ENCODE measurements at places on chromosomes 7 and 10.

GRCh38 chr10:131925716-131926115, 24.9 kb downstream of the PPP2R2D start:
- DNase-seq = no peak

GRCh38 chr10:112552593-112553110, 105.6 kb downstream of the VTI1A start:
- DNase-seq = no peak

DNA sequence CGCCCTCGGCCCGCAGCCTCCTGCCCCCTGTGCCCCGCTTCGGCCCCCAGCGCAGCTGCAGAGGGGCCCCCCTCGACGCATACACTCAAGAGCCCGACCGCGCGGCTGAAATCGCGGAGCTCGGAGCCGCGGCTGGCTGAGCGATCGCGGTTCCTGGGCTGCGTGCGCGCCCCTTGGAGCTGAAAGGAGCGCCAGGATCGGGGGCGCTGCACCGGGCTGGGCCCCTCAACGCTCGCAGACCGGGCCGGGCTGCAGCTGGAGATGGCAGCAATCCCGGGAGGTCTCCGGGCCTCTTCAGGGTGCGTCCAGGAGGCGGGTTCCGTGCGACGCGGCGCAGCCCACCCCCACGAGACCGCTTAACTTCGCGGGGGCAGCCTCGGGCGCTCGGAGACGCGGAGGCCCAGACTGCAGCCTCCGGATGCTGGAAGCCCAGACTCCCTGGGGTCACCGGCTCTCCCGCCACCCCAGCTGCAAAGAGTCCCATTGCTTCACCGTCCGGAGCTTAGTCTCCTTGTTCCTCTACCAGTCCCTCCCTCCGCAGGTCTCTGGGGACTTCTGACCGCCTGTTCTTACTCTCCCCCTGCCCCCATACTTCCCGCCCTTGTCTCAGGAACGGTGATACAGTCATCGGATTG, 73.0 kb upstream of the LRRC4 start:
- no peak for DNase-seq

GRCh38 chr10:59000162-59000825, 176.1 kb upstream of the PHYHIPL start:
- no peak for DNase-seq

GRCh38 chr7:148553979-148554378, 36.6 kb upstream of the C7orf33 start:
- DNase-seq = no peak

DNA sequence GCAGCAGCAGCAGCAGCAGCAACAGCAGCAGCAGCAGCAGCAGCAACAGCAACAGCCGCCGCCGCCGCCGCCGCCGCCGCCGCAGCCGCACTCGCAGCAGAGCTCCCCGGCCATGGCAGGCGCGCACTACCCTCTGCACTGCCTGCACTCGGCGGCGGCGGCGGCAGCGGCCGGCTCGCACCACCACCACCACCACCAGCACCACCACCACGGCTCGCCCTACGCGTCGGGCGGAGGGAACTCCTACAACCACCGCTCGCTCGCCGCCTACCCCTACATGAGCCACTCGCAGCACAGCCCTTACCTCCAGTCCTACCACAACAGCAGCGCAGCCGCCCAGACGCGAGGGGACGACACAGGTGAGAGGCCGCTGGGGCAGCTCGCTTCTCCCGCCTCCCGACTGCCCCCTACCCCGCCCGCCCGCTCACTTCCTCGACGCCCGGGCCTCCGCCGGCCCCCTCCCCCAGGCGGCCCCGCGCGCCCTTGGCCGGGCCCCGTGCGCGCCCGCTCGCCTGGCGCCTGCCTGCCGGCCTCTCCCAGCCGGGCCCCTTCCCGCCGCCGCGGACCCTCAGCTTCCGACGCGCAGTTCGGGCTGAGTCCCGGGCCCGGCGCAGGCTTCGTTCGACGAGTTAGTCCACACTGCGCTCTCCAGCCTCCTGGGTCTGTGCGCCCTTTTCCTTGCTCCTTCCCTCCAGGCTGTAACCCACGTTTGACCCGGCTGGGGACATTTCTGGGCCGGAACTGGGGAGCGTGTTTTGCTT, 882 bp downstream of the DLX6 start:
- DNase-seq = peak; percentile 23

DNA sequence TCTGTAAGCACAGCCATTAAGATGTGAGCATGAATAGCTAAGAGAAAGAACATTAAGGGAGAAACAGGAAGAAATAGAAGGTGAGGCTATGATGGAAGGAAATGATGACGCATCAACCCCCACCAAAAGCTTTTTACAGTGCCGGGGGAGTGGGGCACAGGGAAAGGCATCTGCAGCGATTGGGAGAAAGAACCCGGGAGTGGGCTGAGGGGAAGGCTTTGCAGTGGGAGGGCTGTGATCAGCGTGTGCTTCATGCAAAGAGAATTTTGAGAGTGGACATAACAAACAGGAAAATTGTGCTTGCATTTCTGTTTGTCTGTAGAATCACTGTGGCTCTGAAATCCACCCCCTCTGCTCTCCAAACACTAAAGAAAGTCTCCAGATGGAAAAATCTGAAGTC, 250.8 kb downstream of the KCNMA1 start:
- no peak for DNase-seq

DNA sequence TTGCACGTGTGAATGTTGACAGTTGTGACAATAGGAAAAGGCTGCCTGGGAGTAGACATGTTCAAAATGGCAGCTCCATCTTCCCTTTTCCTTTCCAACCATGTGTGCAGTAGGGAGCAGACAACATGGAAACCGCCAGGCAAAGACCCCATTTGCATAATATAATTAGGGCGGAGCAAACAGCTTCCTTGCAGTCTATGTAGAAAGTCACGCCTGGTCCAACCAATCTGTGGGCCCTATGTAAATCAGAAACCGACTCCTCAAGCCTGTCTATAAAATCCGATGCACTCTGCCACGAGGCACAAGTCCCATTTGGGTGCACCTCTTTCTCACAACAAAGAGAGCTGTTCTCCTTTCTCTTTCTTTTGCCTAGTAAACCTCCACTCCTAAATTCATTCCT, 19.6 kb downstream of the NEBL start:
- DNase-seq = no peak

GRCh38 chr7:85469446-85470010, 282.7 kb upstream of the SEMA3D start:
- DNase-seq = no peak

DNA sequence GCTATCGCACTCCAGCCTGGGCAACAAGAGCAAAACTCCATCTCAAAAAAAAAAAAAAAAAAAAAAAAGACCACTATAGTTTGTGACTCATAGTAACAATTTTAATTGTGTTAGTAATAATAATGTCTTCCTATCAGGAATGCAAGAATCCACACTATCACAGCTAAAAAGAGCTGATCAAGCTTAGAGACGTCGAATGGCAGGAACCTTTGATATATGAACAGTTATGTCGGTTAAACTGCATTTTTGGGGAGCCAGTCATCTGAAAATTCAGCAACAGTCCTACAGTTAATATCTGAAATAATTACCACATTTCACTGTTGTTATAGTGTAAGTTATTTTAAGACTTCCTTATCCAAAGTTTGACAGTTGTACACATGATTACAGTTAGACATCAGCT, 8.8 kb downstream of the PHYH start:
- DNase-seq = no peak

Data from DMS79 (cell line).